ENCODE measurements at places on chromosomes 2 and 18.

- no peak for DNase-seq
Observed at GRCh38 chr2:449246-450067, 161.6 kb upstream of the ALKAL2 start.

GRCh38 chr2:189633392-189633811 is 27.9 kb upstream of the ASNSD1 start:
- no peak for DNase-seq

DNA sequence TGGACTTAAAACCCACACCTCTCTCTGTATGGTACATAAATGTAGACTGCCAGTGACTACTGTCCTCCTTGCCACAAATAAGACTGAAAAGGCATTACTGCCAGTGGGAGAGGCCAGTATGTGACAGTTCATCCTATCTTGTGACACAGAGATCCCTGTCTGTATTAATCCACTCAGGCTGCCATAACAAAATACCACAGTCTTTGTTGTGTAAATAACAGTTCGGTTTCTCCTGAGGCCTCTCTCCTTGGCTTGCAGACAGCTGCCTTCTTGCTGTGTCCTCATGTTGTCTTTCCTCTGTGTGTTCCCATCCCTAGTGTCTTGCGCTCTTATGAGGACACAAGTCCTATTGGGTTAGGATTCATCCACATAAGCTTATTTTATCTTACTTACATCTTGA is 46.4 kb upstream of the IL1RL1 start:
- DNase-seq: no peak

- no peak for DNase-seq
Observed at GRCh38 chr18:24778810-24779418, 318.5 kb downstream of the HRH4 start.

Measured in DMS 273 treated with DMSO at 0.1 percent for 48 hours (cell line).